ENCODE measurements at places on chromosomes 4 and X.

- no peak for DNase-seq
Measured at GRCh38 chr4:175282407-175282806, 364.2 kb downstream of the ADAM29 start.

GRCh38 chr4:55491486-55491885 is 55.2 kb downstream of the CLOCK start:
- DNase-seq: no peak

GRCh38 chr4:101785486-101785885 is 5.0 kb upstream of the BANK1 start:
- DNase-seq: no peak

- no peak for DNase-seq
Measured at GRCh38 chr4:14827111-14827510, 175.2 kb upstream of the CPEB2 start.

DNA sequence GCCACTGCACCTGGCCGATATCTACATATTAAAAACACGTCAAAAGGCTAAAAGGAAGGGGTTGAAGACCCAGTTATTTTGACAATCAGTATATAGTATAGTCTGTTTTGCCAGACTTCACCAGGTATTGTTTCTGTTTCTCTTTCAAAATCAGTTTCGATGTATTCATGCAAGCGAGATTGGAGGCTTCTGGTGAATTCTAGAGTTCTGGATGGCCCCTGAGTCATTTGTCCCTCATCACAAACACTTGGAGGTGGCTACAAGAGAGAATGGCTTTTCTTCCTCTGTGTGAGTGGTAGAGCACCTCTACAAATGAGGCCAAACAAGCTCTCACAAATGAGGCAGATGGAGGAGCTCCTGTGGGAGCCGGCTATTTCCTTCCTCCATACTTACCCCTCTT is 68.6 kb upstream of the ADGRG2 start:
- DNase-seq: no peak

- DNase-seq: no peak
Measured at GRCh38 chr4:10347815-10348214, 109.4 kb downstream of the ZNF518B start.

DNA sequence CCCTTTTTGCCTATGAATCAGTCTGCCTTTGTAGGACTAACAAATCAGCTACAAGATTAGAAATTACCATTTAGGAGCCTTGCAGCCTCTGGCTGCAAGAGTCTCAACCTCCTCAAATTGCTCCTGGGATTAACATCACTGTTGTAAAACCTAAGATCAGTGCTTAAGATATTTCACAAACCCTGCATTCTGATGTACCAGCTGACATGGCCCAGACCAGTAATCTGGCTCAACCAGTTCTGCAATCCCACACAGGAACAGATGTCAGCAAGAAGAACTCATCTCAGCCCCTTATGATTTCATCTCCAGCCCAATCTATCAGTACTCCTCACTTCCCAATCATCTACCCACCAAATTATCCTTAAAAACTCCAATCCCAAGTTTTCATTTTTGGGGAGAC is 32.5 kb upstream of the AADAT start:
- DNase-seq: no peak

GRCh38 chr4:89134775-89135319 is 23.5 kb downstream of the TIGD2 start:
- peak; percentile 24 for DNase-seq

DNA sequence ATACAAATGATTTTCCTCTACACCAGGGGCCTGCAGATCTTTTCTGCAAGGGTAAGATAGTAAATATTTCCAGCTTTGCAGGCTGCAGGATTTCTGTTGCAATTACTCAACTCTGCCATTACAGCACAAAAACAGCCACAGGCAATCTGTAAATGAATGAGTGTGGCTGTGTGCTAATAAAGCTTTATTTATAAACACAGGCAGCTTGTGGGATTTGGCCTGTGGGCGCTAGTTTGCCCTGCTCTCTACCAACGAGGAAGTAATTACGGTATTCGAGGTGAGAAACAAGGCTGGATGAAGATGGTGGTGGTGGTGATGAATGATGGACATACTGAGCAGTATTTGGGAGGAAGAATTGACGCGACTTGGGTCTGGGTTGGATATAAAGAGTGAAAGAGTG is 30.7 kb downstream of the ADGRG2 start:
- no peak for DNase-seq

GRCh38 chr4:85154591-85154990 is 188.1 kb upstream of the WDFY3 start:
- no peak for DNase-seq

DNA sequence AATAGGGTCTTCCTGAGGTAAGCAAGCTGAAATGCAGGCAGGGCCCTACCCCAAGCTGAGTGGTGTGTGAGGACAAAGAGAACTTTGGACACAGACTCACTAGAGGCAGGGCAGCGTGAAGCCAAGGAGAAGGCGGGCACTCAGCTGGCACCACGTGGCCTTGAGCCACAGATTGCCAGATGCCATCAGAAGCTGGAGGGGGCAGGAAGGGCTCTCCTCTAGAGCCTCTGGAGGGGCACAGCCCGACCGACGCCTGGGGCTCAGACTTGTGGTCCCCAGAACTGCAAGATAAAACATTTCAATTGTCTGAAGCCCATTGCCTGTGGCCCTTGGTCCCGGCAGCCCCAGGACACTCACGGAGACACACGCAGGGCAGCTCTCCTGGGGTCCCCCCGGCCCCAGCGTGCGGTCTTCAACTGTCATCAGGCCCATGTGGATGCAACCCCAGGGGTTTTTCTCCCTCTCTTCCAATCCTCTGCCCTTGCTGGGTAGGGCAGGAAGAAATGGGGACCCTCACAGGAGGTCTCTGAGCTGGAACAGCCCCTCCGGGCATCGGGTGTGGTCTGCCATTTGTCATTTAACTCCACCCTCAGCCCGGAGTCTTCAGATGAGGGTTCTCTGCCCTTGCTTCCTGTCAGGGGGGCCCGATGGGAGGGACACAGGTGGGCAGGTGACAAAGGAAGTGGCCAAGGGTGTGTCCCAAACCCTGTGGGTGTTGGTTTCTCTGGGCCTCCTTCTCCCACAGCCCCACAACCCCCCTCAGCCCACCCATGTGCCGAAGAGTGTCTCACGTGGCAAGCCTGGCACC is 22.2 kb downstream of the HMX1 start:
- DNase-seq: no peak

- peak; percentile 79 for DNase-seq
Measured at GRCh38 chr4:168831919-168832762, 177.9 kb downstream of the CBR4 start.

DNA sequence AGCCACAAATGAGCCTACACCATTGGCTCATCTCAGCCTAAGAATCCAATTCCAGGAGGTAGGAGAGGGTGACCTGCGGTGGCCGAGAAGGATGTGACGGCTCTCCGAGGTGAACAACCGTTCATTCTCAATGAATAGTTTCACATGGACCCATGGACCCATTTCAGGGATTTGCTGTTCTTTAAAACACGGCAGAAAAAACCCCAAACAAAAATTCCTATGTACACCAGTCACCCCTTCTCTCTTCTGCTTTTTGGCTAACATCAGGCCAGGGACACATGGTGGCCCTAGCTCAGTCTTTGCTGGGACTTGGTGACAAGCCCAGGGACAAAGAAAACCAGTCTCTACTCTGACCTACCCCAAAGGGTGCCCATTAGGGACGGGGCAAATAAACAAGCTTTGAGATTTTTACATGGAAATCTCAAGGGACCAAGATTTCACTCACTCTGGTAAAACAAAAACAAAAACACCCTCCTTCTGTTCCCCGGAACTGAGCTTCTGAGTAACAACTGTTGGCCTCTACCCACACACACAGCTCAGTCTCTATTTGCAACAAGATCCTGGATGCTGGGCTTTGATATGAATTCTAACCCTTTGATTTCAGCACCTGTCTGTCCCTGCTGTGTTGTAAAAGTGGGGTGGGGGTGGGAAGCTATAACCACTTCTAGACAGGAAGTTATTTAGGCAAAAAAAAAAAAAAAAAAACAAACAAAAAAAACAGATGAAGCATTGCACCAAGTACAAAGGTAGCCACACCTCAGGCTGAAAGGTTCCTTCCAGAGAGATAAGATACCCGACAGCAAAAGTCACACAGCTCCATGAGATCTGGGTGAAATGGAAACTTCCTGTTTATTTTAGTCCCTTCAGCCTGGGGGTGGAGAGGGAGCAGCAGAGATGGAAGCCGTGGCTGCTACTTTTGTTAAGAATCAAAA is 49.0 kb downstream of the DDX3X start:
- no peak for DNase-seq

DNA sequence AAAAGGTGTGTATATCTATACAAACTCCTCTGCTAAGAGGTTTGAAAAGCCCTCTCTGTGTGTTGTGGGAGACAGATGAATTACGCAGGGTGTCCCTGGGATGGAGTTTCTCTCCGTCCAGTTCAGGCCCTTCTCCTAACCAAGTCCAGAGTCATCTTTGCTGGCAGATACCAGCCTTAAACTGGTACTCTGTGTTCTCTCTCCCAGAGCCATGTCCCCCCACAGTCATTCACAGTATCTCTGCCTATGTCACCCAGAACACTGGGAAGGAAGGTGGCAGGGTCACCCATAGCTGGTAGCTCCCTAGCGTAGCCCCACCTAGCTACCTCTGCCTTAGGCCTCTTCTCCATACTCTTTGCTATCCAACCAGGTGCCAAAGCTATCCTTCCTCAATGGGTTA is 8.9 kb downstream of the AMER1 start:
- DNase-seq: no peak

DNA sequence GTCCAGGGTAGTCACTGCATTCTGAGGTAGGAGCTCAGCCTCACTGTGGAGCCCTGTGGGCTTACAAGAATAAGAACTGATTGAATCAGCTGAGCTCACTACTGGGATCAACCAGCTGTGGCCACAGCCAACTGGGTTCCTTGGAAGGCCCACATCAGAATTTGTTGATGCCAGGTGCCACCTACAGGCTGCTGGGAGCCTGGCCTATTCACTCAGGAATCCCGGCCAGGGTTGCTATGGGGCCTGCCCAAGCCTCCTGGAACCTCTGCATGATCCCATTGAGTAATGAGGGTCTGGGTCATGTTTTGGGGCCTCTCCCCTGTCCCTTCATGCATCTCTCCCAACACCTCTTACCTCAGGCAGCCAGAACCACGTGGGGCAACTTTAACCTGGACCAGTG is 53.9 kb upstream of the KIAA1210 start:
- no peak for DNase-seq

DNA sequence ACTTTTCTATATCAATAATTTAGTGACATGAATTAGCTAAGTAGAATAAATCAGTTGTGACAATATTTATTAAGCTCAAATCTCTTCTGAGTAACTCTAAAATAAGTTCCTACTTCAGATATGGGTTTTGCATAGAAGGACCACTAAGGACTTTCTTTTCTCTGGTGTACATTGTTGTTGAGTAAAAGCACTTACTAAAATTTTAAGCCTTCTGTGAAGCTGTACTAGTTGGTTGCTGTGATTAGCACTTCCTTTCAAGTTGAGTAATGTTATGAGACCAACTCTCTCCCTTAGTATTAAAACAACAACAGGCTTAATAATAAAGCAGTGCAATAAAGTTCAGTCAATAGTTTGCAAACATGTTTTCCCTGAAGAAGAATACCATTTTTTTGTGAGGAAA is 667.4 kb upstream of the NDST4 start:
- DNase-seq: no peak

- DNase-seq: peak; percentile 45
Measured at GRCh38 chr4:78551420-78552351, at the start of gene ANXA3. Gene ANXA3, plus strand, starts transcription at chr4:78551770. Its CDS starts 2,704 bp downstream, at chr4:78554474.

DNA sequence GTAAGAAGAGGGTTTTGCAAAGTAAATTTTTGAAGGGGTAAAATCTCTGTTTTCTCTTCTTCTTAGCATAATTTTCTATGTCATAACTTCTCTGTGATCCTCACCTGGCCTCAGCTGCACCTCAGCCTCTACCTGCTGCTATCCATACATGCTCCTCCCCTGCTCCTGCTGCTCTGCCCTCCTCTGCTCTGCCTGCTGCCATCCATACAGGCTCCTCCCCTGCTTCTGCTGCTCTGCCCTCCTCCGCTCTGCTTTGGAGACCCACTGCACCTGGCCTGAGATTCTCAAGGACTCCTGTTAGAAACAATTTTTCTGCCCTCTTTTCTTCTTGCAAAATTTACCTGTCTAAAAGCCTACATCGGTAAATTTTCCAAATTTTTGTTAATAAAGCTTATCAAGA is 388.6 kb upstream of the PITX2 start:
- DNase-seq: no peak

DNA sequence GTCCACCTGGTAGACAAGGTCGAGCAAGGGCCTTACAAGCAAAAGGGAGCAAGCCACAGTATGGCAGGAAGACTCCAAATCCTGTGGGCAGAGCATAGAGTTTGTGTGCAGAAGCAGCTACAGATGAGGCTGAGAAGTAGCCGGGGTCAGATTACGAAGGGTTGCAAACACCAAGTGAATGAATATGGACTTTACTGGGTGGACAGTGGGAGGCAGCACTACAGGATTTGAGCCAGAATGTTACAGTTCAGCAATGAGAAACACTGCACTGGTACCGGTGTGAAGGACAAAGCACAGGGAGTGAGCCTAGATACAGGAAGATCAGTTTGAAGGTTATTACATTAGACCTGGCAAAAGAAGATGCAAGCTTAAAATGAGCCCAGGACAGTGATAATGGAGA is 46.1 kb upstream of the HOPX start:
- DNase-seq: no peak

DNA sequence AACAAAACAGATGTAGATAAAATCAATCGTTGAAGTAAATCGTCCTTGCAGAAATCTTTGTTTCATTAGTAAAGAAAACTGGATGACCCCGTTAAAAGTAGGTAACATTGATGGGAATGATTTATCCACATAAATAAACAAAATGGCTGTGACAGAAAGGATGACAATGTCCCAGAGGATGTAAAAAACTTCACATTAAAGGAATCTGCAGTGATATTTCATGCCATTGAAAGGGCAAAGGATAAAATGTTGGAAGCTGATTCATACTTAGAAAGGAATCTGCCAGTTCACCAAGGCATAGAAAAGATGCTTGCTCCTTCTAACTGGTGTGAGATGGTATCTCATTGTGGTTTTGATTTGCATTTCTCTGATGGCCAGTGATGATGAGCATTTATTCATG is 24.2 kb upstream of the EPGN start:
- DNase-seq: peak; percentile 63

DNA sequence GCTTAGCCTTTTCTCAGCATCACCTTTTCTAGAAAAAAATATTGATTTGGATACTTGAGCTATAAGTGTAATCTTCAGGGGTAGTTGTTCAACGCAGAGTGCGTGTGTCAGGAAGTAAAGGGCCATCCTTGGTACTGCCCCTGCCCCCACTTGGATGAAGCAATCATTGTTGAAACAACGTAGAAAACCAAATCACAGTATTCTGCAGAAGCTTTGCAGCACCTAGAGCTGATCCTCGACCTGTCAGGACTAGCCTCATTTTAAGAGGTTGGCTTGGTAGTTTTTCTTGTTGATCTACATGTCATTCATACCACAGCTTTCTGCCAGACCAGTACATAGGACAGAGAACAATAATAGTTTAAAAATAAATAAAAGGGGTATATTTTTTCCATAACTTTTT is 65.3 kb upstream of the MYOZ2 start:
- no peak for DNase-seq

- no peak for DNase-seq
Measured at GRCh38 chr4:67167849-67168248, 377.5 kb downstream of the CENPC start.

GRCh38 chr4:6576512-6576911 is 1.5 kb downstream of the MAN2B2 start:
- no peak for DNase-seq

GRCh38 chr4:67658302-67658701 is 42.7 kb downstream of the UBA6 start:
- no peak for DNase-seq

- no peak for DNase-seq
Measured at GRCh38 chrX:25544641-25545040, 528.9 kb upstream of the ARX start.

All from kidney glomerular epithelial cell (primary cell).